Cortex of kidney (tissue), 1 donor: ENCODE measurements at places on chromosomes 3 and 15.

DNA sequence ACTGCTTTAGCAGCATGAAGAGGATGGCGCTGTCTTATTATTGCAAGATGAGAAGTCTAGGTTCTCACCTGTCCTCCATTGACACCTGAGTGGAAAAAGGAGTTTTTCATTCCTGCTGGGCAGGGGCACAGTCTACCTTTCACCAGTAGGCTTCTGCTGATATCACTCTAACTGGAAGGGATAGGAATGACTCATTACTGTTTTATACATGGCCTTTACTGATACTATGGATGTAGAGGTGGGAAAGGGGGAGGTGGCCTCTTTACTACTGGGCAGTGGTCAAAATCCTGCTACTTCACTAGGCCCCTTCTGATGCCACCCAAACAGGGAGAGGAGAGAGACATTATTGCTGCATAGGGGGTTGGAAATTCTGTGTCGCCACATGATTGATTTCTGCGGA is 97.8 kb downstream of the BBX start:
- no peak for DNase-seq

DNA sequence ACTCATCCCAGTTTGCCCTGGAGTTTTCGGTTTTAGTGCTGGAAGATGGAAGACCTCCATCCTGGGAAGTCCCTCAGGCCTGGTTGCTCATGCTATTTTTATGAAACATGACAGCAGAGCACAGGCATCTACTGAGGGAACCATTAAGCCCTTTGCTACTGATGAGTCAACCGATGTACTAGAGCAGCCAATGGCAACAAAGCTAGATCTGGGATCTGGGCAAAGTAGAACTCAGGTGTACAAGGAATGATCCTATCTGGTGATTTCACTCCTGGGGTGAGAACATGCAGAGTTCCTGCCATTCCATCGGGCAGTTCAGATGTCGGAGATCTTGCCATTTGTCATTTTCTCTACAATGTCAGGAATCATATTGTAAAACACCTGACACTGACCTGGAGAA is 166.2 kb upstream of the NSMCE3 start:
- no peak for DNase-seq

DNA sequence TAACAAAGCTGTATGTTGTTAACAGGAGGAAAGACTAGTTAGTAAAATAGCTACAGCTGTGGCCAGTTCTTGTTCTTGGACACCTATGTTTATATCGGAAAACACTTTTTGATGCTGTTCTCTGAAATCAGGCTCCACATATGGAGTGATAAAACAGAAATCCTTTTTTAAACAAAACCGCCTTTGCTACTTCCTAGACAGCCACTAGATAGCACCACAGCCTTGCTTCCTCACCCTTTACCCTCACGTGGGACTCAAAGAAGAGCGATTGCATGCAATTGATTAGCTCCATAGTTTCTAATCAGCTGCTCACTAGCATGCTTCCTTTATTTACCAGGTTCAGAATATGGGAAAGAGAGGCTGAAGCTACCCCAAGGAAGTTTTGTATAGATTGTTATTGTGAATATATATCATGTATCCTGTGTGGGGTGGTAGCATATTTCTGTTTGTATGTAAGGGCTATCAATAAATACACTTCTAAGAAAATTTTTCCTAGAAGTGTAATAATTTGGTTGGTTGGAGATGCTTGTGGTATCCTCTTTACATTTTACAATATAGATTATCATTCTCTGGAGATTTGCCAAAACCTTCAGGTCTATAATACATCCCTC is 4.3 kb upstream of the MTFMT start:
- DNase-seq: no peak

DNA sequence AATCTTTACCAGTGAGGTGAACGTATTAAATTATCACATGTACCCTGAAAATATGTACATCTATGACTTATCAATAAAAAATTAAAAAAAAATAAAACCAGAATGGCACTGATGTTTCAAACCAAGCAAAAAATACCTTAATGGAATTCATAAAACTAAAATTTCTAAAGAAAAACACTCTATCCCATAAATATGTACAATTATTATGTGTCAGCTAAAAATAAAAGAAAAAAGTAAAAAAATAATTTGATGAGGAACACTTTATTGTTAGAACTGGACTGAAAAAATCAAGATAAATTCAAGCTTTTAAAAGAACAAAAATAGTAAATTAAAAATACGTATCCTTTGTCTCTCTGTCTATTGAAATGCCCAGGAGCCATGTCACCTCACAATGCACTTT is 63.1 kb downstream of the IL20RB start:
- DNase-seq: no peak

DNA sequence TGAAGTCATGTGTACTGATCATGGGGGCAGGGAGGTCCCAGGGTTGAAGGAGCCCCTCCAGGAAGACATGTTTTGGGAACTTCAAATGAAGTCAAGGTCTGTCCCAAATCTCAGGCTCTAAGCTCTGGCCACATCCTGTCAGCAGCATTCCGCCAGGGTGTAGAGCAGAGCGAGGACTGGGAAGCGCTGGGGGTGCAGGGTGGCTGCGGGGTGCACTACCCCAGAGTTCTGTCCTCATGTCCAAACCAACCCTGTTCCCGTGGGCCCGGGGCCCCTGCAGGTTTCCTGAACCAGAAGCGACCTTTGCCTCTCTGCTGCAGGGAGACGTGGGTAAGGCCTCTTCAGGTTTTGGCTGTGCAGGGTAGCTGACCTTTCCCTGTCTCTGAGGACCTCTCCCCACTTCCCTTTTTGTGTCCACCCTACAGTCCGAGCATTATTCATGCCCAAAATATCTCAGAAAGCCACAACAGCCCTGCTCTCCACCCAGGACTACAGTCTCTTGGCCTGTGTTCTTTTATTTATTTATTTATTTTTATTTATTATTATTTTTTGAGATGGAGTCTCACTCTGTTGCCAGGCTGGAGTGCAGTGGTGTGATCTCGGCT is 26.6 kb upstream of the FLNB start:
- DNase-seq: no peak

GRCh38 chr15:100931143-100931890 is 12.2 kb downstream of the LRRK1 start:
- DNase-seq: no peak

DNA sequence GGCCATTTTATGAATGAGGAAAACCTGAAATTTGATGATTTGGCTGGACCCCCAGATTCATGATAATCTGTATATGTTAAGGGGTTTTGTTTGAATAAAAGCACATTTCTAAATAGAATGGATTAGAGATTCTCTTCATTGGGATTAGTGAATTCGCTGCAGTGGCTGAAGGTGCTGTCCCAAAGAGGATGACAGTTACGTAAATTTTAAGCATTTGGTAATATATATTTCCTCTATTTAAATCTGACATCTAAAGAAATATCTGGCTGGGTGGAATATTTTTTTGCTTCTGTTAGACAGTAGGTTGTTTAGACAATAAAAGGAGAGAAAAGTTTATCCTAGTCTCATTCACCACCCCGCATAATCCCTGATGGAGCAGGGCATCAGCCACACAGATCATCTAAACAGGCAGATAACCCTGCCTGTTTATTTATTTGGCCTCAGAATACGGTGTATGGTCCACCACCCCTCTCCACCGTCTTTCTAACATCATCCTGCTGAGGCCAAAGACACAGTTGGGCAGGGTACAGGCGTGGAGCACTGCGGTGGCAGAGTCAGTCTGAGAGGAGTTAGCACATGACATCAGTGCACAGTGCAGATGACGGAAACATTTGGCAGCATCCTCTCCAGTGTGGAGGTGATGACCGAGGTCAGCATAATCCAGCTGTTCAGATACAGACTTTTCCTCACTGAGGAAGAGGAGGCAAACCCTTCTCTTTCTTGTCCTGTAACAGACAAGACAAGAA is 20.4 kb upstream of the NFKBIZ start:
- no peak for DNase-seq

DNA sequence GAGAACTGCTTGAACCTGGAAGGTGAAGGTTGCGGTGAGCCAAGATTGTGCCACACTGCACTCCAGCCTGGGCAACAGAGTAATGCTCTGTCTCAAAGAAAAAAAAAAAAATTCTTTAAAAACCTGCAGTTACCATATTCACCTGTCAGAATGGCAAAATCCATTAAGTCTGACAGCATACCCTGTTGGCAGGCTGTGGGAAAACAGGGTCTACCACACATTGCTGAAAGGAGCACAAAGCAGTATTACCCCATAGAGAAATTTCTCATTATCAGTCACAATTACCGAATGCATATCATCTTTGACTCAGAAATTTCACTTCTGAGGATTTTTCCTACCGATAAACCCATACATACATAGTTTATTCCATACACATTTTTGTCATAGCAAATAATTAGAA is 264.1 kb upstream of the SLCO3A1 start:
- DNase-seq: no peak

GRCh38 chr15:26260517-26261133 is 397.5 kb upstream of the ATP10A start:
- DNase-seq: no peak

DNA sequence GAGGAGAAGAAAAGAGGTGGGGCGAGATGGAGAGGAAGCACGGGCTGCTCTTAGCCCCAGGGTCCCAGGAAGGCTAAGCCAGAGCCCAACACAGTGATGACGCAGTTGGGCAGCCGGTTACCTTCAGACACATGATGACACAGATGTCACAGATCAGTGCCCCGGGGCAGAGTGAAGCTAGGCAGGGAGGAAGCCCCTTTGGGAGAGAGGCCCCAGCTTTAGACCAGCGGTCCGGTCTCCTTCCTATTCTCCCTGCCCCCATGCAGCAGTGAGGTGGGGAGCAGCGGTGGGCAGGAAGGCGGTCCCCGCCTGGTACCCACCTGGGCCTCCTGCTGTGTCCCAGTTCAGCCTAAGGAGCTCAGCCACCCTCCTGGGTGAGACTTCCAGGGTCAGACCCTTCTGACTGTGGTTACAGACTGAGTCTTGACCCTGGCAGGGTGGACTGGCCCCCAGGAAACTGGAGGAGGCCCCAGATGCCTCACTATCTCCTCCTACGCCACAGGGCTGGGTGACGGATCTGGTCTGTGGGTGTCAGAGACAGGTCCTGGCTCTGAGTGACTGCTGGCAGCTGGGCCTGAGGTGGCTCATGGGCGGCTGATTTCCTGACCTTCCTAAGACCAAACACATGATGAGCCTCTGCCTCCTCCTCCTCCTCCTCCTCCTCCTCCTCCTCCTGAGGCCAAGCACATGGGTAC is 38.8 kb upstream of the LINGO1 start:
- DNase-seq: no peak

GRCh38 chr3:108486941-108487340 is 23.5 kb downstream of the MYH15 start:
- DNase-seq: no peak

- DNase-seq: no peak
Measured at GRCh38 chr3:117750674-117751269, 1041.2 kb downstream of the TUSC7 start.

DNA sequence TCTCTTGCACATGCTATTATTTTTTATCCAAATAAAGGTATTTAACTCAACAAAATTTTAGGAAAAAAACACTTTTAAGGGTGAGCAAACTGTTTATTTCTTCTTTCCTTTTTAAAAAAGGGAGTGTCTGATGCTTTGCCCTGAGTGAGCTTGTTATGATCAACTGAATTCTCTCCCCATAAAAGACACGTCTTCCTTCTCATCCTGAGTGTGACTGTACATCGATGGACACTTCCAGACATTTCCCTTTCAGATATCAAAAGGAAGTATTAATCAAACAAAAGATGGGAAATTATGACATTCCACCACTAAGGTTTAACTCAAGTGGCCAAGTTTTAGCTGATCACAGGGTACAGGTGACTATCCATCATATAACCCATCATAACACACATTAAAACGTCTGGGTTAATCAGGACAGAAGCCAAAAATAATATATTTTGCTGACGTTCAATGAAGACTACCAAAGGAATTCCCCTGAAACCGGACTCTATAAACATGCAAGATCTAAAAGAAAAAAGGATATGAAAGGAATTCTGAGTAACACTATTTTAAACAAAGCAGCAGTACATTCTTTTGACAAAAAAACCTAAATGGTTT is 354.8 kb downstream of the MECOM start:
- no peak for DNase-seq

GRCh38 chr3:48107227-48107626 is 81.0 kb downstream of the CDC25A start:
- DNase-seq: no peak

GRCh38 chr3:102571720-102572384 is 137.0 kb downstream of the ZPLD1 start:
- DNase-seq: no peak

DNA sequence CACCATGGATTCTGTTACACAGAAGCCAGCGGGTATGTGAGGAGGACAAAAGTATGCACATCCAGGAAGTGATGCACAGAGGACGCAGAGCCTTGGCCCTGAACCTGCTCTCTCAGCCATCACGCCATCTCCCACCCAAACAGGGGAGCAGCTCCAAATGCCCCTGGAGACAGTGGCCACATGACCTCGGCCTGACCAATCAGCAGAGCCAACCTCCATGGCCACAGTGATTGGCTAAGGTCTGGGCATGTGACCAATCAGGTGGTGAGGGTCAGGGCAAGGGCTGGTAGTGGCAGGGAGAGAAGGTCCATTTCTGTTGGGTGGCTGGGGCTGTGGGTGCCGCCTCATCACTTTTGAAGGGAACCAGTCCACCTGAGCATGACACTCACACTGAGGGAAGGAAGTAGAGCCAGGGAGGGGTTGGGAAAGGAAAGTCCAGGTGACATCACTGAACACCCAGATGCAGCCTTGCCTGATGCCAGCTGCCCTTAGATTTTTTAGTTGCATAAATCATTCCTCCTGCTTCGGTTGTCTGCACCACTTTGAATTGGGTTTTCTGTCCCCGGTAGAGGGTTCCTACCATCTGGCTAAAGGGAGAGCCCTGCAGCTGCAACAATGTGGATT is 70.3 kb upstream of the IQSEC1 start:
- DNase-seq: no peak

GRCh38 chr3:52502808-52503350 is 7.7 kb downstream of the STAB1 start:
- DNase-seq: no peak

DNA sequence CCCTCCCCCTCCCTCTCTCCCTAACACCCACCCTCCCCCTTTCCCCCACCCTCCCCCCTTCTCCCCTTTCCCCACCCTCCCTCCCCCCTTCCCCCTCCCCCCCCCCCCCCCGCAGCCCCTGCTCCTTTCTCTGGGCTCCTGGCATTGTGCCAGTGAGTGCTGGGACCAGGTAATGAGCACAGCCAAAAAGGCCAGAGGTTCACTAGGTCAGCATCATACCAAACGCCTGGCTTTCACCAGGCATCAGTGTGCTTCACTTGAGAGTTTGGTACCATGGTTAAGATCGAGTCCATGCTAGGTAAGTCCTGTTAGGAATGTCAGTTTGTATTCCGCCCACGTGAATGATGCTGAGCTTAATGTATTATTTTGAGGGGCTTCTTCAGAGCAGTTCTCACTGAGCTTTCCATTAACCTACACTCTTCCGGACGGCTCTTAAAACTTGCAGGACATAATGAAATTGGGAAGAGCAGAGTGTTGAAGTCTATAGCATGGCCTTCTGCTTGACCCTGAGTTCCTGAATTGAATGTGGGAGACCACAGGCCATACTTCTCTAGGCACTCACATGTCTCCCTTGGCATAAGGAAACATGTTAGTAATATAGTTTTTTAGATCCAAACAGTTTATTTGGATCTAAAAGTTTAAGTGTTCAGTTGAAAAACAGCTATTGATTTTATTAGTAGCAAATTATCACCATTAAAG is 45.6 kb downstream of the SENP2 start:
- no peak for DNase-seq
